ENCODE measurements at places on chromosomes 7 and 10.

DNA sequence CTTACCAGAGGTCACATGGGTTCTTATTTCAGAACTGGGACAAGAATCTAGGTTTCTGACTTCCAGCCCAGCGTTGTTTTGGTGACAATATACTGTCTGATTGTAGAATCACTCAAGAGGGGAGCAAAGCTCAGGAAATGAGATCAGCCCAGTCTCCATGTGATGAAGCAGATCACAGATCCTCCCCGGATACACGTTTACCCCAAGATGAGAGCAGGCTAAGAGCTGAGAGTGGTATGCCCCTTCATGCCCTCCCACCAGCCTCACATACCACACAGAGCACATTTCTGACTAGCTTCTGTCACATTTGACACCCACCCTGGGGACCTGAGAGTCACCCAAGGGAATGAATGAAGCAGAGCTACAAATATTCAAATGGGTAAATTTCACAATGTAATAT, 27.1 kb upstream of the PRKCQ start:
- no peak for DNase-seq

DNA sequence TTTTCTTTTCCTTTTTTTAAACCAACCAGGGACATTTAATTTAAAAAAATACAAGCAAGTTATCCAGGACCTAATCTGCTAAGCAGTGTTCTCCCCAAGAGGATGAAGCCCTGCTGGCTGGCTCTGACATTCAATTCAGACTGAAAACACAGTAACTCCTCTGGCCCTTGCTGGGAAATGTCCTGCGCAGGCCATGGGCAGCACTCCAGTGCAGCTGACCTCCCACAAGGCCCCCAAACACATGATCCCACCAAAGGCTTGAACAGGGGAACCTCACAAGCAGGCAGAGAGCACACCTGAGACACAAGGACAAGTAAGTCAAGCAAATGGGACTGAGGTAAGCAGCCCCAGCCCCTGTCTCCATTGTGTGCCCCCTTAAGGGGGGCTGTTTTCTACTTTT, 56.9 kb upstream of the FHIP2A start:
- DNase-seq, result peak; percentile 16

DNA sequence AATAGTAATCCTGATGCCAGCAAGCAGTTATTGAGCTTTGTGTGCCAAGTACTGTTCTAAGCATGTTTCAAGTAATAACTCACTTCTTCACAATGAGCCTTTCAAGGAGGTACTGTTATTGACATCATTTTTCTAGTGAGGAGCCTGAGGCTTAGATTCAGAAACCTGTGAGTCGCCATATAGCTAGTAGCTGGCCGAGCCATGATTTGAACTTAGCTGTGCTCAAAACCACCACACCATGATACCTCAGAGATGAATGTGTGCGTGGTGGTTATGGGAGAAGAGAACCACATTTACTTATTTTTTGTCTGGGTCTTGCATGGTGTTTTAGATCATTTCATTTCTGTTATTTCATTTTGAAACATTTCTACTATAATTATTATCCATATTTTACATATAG, 578.9 kb downstream of the AUTS2 start:
- DNase-seq, result no peak

DNA sequence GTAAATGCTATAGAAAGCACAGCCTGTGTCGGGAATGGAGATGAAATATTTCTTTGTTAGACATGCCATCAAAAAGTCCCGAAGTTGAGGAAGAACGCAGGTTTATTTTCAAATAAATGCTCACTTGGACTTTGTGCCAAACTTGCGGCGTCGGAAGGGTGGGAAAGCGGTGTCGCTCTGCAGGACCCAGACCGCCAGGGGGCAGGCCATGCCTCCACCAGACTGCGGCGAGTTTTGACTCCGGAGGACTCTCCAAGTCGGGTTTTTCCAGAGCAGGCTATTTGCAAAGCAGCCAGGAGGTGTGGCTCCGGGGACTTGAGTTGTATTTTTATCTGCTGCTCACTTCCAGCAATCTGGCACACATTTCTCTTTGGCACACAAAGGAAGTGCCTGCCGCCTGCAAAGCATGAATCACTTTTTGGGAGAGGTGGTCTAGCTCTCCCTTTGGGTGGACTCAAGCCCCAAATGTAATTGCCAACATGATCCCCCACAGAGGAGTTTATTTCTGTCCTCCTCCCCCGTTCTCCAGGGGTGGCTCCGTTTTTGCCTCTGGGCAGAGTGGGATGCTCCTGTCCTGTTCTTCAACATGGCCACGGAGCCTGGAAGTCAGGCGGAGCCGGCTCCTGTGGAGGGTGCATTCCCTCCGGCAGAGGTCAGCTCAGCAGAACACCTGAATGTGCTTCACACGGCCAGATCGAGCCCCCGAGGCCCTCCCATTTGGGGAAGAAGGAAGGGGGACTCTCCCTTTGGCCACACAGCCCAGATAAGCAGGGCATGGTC, 82.3 kb upstream of the GPR26 start:
- peak; percentile 28 for DNase-seq

GRCh38 chr7:24290004-24290641, 6.1 kb downstream of the NPY start:
- no peak for DNase-seq

- DNase-seq, result no peak
Observed at GRCh38 chr10:132664407-132664806, 121.5 kb downstream of the NKX6-2 start.

DNA sequence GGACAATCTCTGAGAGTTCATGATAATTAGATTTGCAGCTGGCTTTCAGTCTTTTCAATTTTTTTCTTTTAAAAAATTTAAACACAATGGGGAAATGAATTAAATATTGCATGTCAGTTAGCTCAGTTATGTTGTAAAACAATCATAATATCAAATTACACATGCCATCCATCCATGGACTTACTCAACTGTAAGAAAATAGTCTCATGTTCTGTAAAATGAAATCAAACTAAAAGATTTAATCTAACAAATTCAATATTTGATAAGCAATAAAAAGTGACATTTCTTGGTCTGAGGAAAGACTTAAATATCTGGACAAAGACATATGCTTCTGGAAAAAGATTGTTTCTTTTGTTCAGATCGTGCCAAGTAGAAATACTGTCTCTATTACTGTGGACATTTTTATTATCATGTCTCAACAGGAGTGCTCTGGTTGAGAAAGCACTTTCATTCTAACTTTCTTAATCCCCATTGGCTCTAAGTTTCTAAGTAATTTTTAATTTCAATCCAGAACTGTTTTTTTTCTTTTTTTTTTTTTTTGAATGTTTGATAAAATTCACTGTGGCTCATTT, 179.2 kb upstream of the FAM3C start:
- no peak for DNase-seq

- no peak for DNase-seq
Observed at GRCh38 chr7:118478931-118479330, 254.4 kb downstream of the ANKRD7 start.

DNA sequence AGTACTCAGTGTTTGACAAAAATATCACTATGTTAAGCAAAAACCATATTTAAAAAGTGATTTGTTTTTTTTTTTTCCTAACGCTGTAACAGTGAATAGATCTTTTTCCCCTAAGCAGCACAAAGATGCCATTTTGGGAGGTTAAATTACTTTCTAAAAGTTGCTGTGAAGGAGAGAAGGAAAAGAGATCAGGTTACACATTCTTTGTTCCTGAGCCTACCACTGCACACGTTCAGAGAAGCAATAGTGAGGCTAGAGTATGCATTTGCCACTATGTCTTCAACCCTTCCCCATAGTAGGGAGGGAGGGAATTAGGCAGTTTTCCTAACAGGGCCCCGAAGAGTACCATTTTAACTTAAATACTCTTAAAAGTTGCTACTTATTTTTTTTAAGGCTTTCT, 38.9 kb downstream of the BMPR1A start:
- DNase-seq, result no peak

DNA sequence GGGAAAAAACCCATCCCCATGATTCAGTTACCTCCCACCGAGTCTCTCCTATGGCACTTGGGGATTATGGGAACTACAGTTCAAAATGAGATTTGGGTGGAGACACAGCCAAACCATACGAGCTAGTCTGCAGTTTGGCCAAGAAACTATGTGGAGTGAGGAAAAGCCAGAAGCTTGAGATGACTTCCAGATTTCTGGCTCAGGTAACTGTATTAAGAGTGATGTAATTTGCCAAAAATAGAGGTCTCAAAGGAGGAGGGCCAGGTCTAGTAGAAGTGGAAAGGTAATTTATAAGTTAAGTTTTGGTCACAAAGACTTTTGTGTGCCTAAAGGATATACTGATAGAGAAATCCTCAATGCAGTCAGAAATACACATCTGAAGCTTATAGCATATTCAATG, 279.7 kb upstream of the MGMT start:
- no peak for DNase-seq

- DNase-seq, result no peak
Observed at GRCh38 chr7:130560972-130561371, 69.1 kb downstream of the MEST start.

DNA sequence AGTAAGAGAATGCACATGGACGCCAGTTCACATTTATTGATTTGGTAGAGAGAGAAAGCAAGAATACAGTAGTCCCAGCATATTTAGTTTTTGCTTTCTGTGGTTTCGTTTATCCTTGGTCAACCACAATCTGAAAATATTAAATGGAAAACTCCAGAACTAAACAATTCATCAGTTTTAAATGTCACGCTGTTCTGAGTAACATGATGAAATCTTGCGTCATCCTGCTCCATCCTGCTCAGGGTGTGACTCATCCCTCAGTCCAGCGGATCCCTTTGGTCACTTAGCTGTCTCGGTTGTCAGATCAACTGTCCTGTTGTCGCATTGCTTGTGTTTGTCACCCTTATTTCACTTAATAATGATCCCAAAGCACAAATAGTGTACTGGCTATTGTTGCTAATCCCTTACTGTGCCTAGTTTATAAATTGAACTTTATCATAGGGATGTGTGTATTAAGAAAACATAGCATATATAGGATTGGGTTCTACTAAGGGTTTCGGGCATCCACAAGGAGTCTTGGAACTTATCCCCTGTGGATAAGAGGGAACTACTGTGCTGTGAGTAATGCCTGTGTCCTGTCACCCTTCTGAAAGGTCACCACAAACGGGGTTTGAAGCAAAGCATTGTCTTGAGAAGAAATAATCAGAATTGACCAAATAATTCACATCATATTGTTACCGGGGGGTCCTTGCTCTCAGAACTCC, 73.6 kb downstream of the OTUD1 start:
- DNase-seq, result no peak

DNA sequence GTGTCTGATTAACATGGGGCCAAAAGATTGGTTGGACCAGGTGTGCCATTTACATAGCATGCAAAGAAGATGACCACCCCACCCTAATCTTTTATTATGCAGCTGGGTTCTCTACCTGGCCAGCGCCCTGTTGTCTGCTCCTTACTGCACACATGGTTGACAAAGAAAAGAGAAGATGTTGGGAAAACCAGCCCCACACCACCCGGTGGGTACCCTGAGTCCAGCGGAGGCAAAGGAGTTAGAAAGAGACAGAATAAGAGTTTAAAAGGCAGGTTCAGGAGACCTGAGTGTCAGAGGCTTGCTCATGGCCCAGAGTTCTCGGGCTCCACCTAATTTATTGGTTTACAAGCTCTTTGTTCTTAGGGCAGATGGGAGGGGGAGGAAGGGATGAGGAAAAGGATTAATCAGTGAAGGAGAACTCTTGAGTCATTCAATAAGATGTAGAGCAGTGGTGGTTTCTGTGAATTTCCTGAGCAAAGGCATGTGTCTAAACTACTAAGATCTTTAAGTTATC, 24.1 kb upstream of the ABCA13 start:
- no peak for DNase-seq

- no peak for DNase-seq
Observed at GRCh38 chr10:116147147-116147905, 125.7 kb downstream of the GFRA1 start.

DNA sequence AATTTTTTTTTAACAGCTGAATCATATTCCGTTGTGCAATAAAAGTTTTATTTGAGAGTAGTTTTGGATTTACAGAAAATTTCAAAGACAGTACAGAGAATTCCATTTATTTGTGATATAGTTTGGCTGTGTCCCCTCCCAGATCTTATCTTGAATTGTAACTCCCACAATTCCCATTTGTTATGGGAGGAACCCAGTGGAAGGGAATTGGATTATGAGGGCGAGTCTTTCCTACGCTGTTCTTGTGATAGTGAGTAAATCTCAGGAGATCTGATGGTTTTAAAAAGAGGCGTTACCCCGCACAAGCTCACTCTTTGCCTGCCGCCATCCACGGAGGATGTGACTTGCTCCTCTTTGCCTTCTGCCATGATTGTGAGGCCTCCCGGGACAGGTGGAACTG, 228.0 kb upstream of the MAGI2 start:
- DNase-seq, result no peak

DNA sequence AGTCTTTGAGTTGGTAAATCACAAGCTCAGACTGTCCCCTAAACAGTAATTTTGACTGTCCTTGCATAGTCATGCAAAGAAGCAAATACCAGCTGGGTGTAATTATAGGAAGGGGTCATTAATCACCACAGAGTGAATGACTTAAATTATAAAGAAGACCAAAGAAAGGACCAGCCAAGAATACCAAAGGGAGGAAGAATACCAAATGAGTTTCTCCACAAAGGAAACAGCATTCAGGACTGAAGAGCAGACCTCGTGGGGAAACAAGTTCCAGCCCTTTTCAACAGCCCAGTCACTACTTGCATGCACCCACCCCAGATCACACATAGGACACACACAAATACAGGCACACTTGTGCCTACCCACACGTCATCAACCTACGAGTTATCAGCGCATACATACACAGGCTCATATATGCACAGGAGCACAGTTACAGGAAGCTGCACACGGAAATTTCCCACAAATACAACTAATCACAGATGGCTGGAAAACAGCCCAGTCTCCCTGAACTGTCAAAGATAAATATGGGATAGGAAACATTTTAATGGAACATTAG, 77.6 kb downstream of the DENND2A start:
- no peak for DNase-seq

GRCh38 chr7:45695249-45695995, 121.3 kb downstream of the ADCY1 start:
- DNase-seq, result no peak

- DNase-seq, result no peak
Observed at GRCh38 chr7:84256571-84256971, 62.0 kb upstream of the SEMA3A start.

DNA sequence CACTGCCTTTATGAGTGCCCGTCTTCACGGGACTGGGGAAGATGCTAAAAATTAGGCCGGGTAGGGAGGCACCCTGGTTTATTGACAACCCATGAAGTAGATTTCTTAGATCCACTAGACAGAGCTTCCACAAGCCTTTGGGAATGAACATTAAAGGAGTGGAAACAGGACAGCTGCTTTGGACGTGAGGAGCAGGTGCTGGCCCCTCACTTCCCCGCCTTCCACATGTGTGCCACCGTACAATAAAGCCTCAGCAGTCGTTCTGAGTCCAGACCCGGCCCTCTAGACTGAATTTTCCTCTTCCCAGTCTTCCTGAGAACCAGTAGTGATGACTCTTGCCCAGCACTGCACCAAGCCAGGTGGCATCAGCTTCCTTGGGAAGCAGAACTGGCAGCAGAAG, 282.4 kb downstream of the CELF2 start:
- no peak for DNase-seq

DNA sequence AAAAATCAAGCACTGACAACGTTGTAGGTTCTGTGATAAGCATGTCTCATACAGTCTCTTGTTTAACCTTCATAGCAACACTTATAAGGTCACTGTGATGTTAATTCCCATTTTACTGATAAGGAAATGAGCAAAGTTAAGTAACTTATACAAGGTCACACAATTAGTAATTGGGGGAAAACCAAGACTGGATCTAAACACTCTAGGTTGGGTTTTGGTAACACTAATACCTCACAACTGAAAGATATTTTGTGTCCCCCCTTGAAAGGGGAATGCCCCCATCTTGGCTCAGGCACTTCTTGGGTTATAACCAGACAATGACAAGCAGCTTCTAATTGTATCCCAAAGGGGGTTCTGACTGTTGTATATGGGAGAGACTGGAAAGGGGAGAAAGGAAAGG, 36.0 kb upstream of the ABCB4 start:
- no peak for DNase-seq
